ENCODE measurements at places on chromosomes 2 and 18.

DNA sequence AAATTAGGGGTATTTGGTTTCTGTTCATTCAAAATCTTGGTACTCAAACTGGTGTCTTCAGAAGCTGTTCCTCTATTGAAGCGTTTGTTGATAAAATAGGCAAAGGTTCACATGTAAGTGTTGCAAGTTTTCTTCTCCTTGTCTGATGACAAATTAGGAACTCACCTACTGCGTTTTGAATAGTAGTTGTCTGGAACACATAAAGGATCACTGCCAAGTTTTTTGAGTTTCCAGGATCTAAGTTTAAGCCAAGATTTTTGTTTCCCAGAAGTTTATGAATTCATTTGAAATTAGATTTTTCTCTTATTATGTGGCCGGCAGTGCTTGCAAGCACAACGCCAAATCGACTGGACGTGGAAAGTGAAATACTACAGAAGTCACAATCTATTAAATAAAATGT, 85.4 kb downstream of the ARHGEF33 start:
- DNase-seq, result no peak

GRCh38 chr2:143934626-143935481, 585.1 kb downstream of the ZEB2 start:
- DNase-seq, result no peak

DNA sequence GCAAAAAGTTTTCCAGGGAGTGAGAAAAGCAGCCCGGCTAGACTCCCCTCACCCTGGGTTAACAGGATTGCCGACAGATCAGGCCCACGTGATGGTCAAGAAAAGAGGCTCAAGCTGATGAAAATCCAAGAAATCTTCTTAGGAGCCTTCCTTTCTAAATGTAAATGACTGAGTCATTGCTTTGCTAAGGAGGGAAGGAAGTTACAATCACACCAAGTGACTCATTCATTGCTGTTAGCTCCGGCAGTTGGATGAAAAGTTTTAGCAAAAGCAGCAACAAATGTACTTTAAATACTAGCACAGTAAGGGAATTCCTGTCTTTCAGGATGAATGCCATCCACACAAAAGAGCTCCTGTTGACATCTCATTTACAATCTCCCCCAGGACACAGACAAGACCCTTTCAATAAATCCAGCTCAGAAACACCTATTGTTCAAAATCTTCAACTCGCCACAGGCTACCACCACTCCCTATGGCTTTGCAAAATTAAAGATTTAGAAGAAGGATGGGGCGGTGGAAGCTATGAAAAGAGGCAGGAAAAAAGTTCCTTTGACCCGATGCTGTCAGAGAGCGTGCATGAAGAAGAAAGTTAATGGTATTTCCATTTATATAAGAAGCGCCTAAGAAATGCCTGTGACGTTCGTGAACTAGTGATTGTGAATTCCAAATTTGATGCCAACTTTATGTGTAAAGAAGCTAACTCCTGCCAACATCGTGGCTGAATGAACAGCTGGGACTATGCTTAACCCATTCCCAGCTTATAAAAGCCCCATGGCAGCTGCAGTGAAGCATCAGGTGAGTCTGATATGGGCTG, 153.7 kb downstream of the TGIF1 start:
- no peak for DNase-seq

- DNase-seq, result no peak
These were observed 679 bp downstream of the PTMA start for GRCh38 chr2:231708773-231709635.

GRCh38 chr2:112096098-112096497, 41.0 kb downstream of the TMEM87B start:
- DNase-seq, result no peak

GRCh38 chr18:2240311-2240705, 331.0 kb downstream of the METTL4 start:
- no peak for DNase-seq

GRCh38 chr2:84958135-84959059, 12.6 kb upstream of the KCMF1 start:
- DNase-seq, result no peak

- no peak for DNase-seq
These were observed 80.8 kb downstream of the NXPH2 start for GRCh38 chr2:138699421-138699820.

DNA sequence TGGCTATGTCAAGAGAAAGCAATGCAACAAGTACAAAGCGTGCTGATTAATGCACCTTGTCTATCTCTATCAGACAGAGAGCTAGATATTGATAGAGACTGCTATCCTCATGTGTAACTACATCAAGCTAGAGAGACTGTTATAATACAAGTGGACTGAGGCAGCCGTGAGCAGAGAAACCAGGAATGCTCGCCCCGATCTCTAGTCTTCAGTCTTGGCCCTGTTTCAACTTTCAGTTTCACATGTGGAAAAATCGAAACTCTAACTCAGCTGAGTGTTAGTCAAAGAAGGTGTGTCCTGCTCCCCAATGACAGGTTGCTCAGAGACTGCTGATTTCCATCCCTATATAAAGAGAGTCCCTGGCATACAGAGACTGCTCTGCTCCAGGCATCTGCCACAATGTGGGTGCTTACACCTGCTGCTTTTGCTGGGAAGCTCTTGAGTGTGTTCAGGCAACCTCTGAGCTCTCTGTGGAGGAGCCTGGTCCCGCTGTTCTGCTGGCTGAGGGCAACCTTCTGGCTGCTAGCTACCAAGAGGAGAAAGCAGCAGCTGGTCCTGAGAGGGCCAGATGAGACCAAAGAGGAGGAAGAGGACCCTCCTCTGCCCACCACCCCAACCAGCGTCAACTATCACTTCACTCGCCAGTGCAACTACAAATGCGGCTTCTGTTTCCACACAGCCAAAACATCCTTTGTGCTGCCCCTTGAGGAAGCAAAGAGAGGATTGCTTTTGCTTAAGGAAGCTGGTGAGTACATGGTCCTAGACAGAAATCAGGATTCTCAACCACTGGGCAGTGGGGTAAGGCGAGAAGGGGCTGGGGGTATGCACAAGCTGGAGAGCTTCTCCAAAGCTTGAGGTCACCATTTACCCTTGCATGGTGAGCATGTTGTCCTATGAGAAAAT, at the start of gene RSAD2:
TSS of gene RSAD2 (plus strand) at position 376 of the 903 bp plus-strand sequence. CDS start at position 400, 24 bp downstream.
- no peak for DNase-seq

DNA sequence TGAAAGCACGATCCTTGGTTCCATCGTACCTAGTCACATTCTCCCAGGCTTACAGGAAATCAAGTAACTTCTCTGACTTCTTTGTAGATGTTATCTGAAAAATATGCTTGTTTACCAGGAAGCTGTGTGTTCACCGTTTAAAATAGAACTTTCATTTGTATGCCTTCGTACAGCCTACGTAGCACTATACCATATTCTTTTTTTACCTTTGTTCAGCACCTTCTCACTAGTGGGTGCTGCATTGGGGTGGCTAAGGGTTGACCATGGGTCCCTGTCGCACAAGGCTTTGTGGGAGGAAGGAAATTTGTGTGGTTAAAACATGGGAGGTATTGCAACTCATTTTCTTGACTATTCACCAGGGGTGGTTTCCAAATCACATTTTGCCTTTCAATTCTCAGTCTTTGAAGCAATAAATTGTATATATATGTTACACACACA, 16.6 kb downstream of the MALT1 start:
- no peak for DNase-seq

DNA sequence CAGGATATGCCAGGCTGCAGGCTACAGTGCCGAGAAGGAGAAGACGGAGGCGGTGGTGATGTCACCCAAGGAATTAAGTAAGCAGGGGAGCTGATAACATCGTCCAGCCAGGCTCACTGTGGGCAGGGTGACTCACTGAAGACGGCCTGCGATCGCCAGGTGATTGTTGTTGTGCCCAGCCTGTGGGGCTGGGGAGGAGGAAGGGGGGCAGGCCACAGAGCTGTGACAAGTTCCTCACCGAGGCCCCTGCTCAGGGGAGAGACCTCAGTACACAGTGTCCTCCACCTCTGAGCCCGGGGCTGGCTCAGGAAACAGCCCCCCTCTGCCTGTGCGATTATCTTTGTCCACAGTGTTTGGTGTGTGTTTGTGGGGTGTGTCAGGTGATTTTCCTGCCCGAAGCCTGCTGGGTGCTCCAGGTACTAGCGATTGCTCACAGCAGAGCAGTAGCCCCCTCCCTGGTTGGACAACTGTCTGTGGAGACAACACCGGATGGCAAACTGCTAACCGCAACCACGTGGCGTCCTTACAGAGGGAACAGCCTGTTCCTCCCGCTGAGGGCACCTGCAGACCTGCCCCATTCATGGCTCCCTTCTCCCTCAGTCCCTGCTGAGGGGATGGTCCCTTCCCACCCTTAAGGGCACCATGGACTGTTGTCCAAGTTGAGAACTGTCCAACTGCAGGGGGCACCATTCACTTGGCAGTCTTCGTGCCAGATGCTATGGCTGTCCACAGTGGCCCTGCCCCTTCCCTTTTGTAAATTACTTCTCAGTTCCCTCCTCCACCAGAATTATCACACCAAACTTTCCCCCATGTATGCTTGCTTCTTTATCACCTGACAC, 95.1 kb downstream of the ZFP36L2 start:
- no peak for DNase-seq

- peak; percentile 44 for DNase-seq
These were observed 309.7 kb downstream of the IRS1 start for GRCh38 chr2:226489775-226490541.

DNA sequence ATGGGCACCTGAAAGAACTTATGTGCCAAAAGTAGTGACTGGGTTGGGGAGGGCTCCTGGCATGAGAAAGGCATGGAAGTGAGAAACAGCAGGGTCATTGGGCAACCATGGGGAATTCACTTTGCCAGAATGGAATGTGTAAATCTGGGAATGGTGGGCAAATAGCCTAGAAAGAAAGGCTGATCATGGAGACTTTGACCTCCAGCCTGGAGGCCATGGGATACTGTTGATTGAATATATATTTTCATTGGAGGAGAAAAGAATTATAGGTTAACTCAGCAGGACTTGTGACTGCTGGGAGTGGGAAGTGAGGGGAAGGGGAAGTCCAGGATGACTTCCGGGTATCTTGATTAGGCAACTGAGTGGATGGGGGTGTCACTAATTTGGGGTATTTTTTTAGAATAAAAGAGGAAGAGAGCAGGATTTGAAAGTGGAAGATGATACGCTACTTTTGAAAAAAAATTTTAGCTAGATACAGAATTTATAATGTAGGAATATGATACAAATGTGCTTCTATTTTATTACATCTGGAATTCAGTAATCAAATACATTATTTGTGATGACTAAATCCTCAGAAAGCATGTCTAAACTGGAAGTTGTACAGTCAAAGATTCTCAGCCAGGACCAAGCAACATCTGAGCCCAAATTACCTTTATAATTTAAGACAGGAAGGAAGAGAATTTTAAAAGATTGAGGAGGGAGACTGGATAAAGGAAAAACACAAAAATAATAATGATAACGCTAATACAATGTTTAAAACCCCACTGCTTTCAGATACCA, 116.2 kb downstream of the GATA6 start:
- no peak for DNase-seq

DNA sequence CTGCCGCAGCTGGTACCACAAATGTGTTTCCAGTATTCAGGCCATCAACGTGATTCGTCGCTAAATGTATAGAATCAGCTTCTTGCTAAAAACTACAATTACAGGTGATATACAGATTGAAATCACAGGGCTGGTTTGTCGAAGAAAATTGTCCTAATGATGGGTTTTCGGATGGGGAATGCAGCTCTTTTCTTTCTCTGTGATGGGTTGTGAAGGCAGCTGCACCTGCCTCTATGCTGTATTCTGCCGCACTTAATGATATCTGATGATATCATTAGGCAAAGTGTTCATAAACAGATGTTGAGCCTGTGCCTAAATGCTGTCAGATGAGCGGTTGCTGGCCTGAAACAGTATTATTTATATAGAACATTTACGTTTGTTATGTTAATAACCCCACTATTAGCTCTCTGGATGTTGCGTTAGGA, 218.1 kb downstream of the ARHGAP15 start:
- DNase-seq, result no peak

- DNase-seq, result no peak
These were observed 1467.4 kb upstream of the NXPH2 start for GRCh38 chr2:140247451-140248195.

DNA sequence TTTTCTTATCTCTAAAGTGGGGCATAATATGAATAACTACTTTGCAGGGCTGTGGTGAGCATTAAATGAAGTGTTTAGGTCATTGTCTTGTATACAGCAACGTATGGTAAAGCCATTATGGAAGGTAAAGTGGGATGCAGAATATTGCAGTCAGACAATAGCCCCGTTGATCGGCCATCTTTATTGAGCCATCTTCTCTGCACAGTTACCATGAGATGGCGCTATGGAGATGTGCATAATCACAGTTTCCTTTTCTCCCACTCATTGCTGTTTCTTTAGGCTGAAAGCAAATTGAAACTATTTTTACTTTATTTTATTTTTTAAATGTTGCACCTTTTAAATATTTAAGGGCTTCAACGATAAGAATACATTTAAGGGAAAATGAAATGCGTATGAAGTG, 108.9 kb downstream of the THSD7B start:
- DNase-seq, result no peak

- DNase-seq, result no peak
These were observed 124.8 kb downstream of the C1D start for GRCh38 chr2:67938053-67938452.

DNA sequence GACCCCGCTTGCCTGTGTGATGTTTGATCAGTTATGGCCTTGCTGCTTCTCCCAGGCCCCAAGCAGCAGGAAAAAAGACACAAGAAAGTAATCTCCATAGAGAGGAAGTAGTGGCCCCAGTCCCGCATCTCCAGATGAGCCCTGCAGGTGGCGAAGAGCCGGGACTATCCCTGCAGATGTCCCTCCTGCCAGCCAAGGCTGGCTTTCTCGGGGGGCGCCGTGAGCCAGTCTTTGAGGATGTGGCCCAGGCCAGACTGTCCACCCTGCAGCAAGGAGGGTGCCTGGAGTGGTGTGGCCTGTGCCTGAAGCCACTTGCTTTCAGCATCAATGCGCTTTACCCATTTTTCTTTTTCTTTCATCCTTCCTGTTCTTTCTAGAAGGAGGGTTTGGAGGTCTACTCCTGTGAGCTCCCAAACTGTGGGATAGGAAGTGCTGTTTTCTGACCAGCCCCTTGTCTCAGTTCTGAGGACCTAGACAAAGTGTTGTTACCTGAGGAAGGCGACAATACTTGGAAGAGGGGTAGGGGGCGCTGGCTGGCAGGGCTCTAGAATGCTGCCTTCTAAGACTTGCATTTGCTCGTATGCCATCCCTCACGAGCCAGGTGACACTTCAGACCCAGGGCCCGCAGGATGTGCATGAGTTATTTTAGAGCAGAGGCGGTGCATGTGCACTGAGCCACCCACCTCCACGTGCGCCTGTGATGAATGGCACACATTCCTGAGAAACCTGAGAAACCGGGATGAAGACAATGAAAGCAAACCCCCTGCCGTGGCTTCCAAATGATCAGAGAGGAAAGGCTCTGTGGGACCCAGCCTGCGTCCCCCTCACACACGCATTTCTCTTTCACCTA, 255.8 kb downstream of the FBXO15 start:
- DNase-seq, result no peak

GRCh38 chr2:88059979-88060906, 4.7 kb upstream of the KRCC1 start:
- no peak for DNase-seq

- no peak for DNase-seq
These were observed 72.6 kb downstream of the EVA1A start for GRCh38 chr2:75488157-75488556.

- DNase-seq, result no peak
These were observed 105.4 kb upstream of the CNGA3 start for GRCh38 chr2:98240786-98241398.

- DNase-seq, result no peak
These were observed 26.2 kb downstream of the PHLPP1 start for GRCh38 chr18:62741584-62741983.
